CD4-positive, alpha-beta T cell (primary cell): ENCODE measurements at places on chromosomes 11 and 22.
A peak's percentile ranks its signal among the peaks of the same experiment; 100 is the strongest.

DNA sequence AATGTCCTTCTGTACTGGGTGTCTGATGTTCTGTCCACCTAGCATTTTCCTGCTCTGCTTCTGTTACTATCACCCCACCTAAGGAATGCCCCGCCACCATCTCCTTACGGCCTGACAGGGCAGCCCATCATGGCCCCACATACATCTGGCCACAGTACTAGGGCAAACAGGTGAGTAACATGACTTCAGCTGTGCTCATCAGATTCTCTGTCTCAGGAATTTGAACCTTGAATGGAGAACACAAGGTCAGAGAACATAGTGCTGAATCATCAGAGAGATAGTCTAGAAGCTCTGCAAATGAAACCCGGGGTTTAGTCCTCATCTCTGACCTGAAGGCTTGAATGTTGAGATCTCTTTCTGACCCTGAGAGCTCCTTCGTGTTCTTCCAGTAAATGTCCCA lies 32.4 kb downstream of the ZC3H12C start:
- no peaks in the 10 kb centered on the region for H3K36me3 ChIP-seq
- H3K27me3 ChIP-seq: no peaks in the 10 kb centered on the region
- H3K4me1 ChIP-seq: no peaks in the 10 kb centered on the region
- no peak overlapping the region for H3K4me3 ChIP-seq
- no peak overlapping the region for H3K27ac ChIP-seq
- no peak for DNase-seq

DNA sequence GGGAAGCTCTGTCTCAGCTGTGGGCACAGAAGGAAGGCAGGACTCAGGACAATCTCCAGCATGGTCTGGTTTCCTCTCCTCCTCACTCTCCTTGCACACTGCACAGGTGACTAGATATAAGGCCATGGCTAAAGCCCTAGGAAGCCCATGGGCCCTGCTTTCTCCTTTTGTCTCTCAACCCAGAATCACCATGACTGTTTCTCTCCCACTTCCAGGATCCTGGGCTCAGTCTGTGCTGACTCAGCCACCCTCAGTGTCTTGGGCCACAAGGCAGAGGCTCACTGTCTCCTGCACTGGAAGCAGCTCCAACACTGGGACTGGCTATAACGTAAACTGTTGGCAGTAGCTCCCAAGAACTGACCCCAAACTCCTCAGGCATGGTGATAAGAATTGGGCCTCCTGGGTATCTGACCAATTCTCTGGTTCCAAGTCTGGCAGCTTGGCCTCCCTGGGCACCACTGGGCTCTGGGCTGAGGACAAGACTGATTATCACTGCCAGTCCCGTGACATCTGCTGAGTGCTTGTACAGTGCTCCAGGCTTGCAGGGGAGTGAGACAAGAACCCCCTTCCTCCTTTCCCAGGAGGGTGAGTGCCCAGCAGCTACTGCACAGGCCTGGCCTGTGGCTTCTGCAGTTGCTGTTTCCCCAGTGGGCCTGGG lies 104.0 kb upstream of the TOP3B start:
- H3K4me1 ChIP-seq: no peaks in the 10 kb centered on the region
- H3K27ac ChIP-seq: no peak overlapping the region
- no peaks in the 10 kb centered on the region for H3K36me3 ChIP-seq
- DNase-seq: no peak

- H3K4me3 ChIP-seq: no peak overlapping the region
- peaks cover 17% of the 10 kb centered on the region for H3K4me1 ChIP-seq
- H3K27me3 ChIP-seq: no peaks in the 10 kb centered on the region
- H3K36me3 ChIP-seq: no peaks in the 10 kb centered on the region
- peak; percentile 13 for DNase-seq
Observed at GRCh38 chr11:119691020-119691666, 37.9 kb downstream of the NECTIN1 start.

- H3K27me3 ChIP-seq: peaks cover 41% of the 10 kb centered on the region
- no peaks in the 10 kb centered on the region for H3K36me3 ChIP-seq
- no peak overlapping the region for H3K27ac ChIP-seq
- no peak overlapping the region for H3K4me3 ChIP-seq
Observed at GRCh38 chr22:43860126-43860525, 2.2 kb downstream of the SULT4A1 start.

DNA sequence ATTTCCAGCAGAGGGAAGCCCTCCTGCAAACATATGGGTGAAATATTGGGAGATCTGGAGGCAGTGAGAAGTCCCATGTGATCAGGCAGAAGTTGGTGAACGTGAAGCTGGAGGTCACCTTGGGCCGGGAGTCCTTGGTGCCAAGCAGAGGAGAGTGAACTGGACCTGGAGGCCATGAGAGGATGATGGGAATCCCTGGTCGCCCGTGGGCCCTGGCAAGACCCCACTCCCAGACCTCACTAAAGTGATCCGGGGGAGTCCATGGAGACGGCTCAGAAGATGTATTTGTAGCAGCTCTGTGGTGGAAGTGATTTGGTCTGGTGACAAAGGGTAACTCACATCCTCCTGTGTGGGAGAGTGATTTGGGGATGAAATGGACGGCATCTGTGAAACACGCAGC lies 71.0 kb downstream of the ARHGAP8 start:
- DNase-seq: no peak
- H3K4me3 ChIP-seq: no peak overlapping the region
- H3K27ac ChIP-seq: no peak overlapping the region
- no peaks in the 10 kb centered on the region for H3K36me3 ChIP-seq
- no peaks in the 10 kb centered on the region for H3K27me3 ChIP-seq

GRCh38 chr11:74970852-74971395 lies 17.8 kb upstream of the NEU3 start:
- DNase-seq: no peak
- H3K27ac ChIP-seq: no peak overlapping the region
- H3K27me3 ChIP-seq: no peaks in the 10 kb centered on the region
- H3K4me3 ChIP-seq: no peak overlapping the region
- no peaks in the 10 kb centered on the region for H3K4me1 ChIP-seq

DNA sequence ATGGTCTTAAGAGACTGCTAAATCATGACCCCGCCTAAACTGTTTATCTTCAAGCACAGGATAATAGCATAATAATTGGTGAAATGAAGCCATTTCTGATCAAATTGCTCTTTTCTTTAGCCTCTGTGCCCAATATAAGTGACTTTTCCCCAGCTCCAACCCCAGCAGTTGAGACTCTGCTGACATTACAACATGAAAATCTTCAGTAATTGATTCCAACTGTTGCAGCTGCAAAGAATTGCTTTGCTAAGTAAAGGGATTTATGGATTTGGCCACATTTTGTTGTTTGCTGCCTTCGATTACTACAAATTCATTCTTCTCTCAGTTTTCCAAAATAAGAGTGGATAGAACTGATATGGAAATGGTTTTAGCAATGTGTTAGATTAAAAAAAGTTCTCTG lies 576.7 kb upstream of the LRRC4C start:
- no peaks in the 10 kb centered on the region for H3K4me1 ChIP-seq
- H3K36me3 ChIP-seq: no peaks in the 10 kb centered on the region
- H3K4me3 ChIP-seq: no peak overlapping the region
- no peak overlapping the region for H3K27ac ChIP-seq

DNA sequence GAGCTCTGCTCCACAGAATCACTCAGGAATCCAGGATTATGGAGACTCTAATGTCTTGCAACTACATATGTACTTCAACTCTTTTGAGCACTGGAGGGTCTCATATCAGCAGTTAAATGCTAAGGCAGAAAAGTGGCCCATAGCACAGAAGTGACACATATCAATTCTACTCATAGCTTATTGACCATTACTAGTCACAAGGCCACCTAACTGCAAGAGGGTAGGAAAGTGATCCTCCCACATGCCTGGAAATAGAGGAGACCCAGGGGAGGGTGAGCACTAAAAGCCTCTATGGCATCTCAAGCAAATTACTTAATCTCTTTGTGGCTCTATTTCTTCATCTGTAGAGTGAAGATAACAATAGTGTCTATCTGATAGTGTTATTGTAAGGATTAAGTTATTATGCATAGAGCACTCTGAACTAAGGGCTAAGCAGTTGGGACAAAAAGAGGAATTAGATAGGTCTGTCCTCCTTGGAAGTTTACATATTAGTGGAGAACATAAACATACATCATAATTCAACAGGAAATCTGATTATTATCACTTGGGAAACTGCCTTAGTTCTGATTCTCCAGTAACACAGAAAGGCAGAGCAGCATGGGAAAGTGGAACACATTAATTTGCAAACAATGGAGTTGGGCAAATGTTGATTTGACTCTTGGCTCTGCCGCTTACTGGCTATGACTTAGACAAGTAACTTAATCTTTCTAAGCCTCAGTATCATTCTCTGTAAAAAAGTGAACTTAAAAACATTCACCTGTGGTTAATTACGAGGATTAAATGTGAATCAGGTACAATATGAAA lies 25.1 kb upstream of the USP47 start:
- no peak overlapping the region for H3K4me3 ChIP-seq
- no peaks in the 10 kb centered on the region for H3K36me3 ChIP-seq
- H3K27ac ChIP-seq: no peak overlapping the region
- H3K4me1 ChIP-seq: no peaks in the 10 kb centered on the region
- DNase-seq: no peak

GRCh38 chr11:2267851-2268728 lies 2.3 kb downstream of the ASCL2 start:
- DNase-seq: no peak
- peaks cover 35% of the 10 kb centered on the region for H3K27me3 ChIP-seq
- peak overlapping the region; percentile 12 for H3K4me3 ChIP-seq
- no peak overlapping the region for H3K27ac ChIP-seq

DNA sequence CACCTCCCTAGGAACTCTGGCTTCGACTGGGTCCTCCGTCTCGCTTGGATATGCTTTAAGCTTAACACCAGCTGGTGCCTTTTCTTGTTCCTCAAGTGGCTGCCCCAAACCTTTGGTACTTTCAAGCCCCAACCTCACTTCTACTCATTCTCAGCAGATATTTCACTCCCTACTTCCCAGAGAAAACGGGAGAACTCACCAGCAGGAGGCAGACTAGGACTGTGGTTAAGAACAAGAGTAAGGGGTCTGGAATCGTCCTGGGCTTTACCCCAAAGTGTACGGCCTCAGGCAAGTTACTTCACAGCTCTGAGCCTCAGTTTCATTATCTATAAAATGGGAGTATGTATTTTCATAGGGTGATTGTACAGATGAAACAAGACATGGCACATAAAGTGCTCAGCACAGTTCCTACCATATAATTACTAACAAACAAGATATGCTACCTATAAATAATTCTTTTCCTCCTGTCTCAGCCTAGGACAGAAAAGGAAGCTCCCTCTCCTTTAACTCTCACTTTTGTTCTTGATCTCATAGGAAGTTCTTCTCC lies 37.8 kb downstream of the PAMR1 start:
- H3K36me3 ChIP-seq: no peaks in the 10 kb centered on the region
- no peak overlapping the region for H3K27ac ChIP-seq
- H3K27me3 ChIP-seq: peaks cover 26% of the 10 kb centered on the region
- H3K4me1 ChIP-seq: peaks cover 4% of the 10 kb centered on the region
- no peak overlapping the region for H3K4me3 ChIP-seq
- DNase-seq: no peak

- no peaks in the 10 kb centered on the region for H3K4me1 ChIP-seq
- no peaks in the 10 kb centered on the region for H3K27me3 ChIP-seq
- no peak for DNase-seq
- no peak overlapping the region for H3K4me3 ChIP-seq
- H3K27ac ChIP-seq: no peak overlapping the region
Observed at GRCh38 chr11:120192831-120193625, 17.8 kb upstream of the OAF start.

- no peak for DNase-seq
- no peak overlapping the region for H3K4me3 ChIP-seq
- no peak overlapping the region for H3K27ac ChIP-seq
- H3K27me3 ChIP-seq: no peaks in the 10 kb centered on the region
- H3K4me1 ChIP-seq: peaks cover 3% of the 10 kb centered on the region
- peaks cover 1% of the 10 kb centered on the region for H3K36me3 ChIP-seq
Observed at GRCh38 chr11:123585706-123586105, 68.7 kb downstream of the SCN3B start.
